ENCODE measurements at places on chromosomes 6 and 20.

DNA sequence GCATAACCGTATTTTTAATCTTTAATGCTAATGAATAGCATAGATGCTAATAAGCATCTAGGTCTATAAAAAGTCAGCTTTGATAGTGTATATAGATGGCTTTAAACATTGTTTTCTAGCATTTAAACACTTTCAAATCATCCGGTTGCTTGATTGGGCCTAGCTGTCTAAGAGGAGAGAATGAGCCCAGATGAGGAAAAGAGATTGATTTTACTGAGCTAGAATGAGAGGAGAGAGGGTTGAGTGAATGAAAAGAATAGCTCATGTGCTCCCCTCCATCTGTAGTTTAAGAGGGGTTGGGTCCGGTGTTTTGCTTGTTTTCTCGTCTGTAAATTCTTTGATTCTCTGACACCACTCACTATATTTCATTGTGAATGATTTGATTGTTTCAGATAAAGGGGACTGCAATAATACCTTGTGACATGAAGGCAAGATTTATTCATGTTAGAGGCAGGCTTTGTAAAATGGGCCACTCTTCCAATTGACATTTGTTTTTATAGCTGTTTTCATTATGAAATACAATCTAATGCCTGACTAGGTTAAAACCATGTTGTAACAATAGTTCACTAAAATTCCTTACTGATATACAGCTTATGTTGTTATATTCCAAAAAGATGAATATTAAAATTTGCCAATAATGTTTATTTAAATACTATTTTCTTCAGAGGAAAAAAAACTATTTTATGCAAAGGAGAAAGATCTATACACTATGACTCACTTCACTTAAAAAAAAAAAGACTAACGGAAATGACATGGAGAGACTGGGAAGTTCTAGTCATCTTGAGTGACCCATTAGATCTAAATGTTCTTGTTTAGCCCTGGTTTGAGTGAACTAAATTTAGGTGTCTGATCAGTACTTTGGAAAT lies 3.2 kb downstream of the PTPN1 start:
- DNase-seq, result no peak

DNA sequence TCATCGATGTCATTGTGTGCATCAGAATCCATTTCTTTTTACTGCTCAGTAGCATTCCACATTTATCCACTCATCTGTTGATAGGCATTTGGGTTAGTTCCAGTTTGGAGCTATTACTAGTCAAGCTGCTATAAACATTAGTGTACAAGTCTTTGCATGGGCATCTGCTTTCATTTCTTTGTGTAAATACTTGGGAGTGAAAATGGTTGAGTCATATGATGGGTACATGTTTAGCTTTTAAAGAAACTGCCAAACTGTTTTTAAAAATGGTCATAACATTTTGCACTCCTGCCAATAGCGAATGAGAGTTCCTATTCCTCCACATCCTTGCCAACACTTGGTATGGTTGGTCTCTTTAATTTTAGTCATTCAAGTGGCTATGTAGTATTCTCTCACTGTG lies 21.2 kb upstream of the SLC22A2 start:
- no peak for DNase-seq

- peak; percentile 91 for DNase-seq
Measured at GRCh38 chr6:105136431-105137350, 43.1 kb downstream of the POPDC3 start.

DNA sequence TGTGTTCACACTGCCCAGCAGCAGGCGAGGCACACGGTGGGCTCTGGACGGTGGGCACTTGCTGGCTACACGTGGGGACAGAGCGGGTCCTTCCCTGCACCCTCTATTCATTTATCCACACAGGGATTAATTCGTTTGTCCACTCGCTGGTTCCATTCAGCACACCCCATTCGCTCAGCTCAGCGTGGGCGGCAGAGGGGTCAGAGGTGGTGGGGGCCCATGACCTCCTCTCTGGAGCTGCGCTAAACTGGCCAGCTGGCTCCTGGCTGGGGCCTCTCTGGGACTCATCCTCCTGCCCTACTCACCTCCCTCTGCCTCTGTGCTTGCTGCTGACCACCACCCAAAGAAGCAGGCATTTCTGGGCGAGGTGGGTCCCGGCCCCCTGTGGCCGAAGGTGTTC lies 21.4 kb upstream of the RBBP8NL start:
- DNase-seq, result no peak

DNA sequence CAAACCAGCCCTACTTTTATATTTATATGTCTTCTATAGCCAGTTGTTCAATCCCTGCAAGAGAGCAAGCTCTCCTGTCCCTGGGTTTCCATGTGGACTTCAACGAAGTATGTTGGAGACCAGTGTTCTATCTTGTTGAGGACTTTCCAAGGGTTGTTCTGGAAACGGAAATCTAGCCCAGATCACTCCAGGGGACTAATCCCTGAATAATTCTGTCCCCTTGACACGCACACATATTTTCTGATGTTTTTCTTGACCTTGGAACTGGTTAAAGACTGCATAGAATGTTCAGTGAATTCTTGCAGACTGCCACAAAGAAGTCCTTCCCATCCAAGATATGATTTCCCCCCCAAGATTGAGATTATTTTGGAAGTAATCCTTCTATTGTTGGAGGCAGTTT lies 9.5 kb upstream of the MYLK2 start:
- DNase-seq, result no peak

DNA sequence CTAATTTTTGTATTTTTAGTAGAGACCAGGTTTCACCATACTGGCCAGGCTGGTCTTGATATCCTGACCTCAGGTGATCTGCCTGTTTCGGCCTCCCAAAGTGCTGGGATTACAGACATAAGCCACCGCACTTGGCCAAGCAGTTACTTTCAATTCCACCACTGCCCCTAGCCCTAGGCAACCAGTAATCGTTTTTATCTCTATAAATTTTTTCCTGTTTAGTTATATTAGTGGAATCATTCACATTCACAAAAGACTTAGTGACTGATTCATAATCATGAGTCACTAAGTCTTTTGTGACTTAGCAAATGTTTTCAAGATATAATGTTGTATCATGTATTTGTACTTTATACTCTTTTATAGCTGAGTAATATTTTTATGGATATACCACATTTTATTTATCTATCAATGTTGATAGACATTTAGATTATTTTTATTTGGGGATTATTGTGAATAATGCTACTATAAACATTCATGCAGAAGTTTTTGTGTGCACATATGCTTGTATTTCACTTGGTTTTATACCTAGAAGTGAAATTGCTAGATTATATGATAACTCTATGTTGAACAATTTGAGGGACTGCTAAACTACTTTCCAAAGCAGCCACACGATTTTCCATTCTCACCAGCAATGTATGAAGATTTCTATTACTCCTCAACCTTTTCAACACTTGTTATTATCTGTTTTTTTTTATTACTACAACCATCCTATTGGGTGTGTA lies 421.4 kb upstream of the ID4 start:
- DNase-seq, result no peak

DNA sequence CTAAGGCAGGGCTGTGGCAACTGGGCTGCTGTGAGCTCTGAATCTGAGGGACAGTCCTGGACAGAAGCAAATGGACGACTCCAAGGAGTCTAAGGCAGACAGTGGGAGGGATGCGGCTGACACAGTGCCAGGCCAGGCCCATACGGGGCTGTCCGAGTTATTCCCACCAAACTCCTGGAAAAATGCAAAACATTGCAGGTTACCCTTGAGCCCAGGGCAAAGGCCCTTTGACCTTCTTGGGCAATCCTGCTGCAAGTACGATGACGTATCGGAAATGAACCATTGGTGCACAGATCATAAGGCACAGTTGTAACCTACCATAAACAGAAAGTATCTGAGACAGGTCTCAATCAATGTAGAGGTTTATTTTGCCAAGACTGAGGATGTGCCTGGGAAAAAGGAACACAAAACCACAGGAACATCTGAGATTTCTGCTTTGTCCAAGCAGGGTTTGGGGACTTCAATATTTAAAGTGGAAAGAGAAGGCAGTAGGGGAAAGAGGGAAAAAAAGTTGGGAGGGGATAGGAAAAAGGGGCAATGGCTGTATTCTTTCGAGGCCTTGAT lies 118.9 kb downstream of the DACT2 start:
- DNase-seq, result no peak

DNA sequence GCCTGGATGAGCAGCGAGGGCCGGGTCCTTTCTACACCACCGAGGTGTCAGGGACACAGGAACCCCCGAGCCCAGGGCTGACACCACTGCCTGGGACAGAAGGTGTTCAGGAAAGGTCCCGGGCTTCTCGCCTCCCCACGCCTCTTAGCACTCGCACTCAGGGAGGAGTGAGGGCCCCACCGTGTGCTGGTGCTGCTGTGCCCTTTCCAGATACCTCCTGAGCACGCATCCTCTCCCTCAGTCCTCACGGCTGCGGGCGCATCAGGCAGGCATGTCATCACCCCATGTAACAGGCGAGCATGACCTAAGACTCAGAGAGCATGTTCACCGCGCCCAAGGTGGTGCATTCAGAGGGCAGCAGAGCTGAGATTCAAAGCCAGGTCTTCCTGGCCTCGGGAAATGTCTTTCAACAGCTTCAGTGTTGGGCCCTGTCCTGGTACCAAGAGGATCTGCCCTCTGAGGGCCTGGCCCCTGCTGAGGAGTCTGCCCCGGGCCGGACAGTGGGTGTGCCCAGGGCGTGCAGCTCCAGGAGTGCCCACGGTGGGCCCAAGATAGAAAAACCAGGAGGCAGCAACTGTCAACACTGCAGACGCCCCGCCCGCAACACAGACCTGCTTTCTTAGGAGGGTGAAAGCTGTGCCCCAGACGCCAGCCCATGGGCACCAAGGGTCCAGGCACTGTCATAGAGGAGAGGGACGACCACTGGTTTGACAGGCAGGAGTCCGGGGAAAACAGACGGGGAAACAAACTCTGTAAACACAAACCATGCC lies 29.2 kb downstream of the TGM2 start:
- DNase-seq, result no peak

DNA sequence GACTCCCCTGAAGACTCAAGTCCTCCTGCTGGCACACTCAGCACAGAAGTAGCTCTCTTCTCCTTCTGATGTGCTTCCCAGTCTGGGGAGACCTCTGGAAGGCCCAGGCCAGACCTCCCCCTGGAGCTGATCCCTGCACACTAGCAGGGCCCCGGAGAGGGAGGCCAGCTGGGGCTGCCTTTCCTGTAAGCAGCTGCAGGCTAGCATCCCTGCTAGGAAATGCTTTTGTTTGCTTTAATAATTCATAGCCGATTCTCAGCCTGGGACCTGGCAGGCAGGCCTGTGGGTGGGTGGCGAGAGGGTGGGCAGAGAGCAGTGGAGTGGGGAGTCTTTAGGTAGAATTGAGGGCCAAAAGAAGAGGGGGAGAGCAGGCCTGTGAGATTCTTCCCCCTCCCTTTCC lies 5.2 kb downstream of the EBF4 start:
- no peak for DNase-seq

DNA sequence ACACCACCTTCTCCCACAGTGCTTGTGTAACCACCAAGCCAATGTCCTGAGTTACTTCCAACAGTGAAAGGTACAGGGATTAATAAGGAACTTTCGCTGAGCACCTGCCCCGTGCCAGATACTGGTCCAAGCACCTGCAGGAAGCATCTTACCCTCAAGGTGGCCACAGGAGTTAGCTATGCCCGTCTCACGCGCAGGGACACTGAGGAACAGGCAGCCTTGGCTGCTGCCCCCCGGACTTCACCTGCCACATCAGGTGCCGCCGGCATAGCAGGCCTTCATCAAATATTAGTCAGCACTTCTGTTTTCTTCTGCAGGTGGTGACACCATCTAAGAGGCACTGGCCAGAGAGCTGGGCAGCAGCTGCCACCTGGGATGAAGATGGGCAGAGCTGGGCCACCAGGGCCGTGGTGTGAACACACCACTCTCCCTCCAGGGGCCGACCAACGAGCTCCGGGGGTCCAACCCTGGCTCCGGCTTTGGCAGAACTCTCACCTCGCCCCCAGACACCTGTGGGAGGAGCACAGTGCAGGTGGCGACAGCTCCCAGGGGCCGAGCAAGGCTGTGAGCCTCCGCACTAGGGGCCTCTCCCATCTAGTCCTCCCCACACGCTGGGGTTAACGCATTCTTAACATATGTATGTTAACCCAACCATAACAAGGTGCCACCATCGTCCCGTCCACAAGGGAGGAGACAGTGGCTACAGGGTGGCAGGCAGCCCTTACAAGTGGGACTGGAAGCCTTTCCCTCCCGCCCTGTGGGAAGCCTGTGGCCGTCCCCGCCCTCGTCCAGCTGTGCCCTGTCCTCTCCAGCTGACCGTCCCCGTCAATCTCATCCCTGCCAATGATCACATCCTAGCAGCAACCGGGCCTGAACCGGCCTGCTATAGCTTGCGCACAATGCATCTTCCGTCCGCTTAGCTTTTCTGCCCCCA lies 2.9 kb upstream of the PPDPF start:
- DNase-seq, result no peak
